Right renal pelvis (tissue), 4 donors: ENCODE measurements at places on chromosomes 5 and 9. TPM values are rescaled to one million over a fixed set of nuclear protein-coding genes. Genes with fewer than 3 reads are reported as not detected.

Gene DOLK
- 18.5 TPM for polyA plus RNA-seq

Gene TIFAB
- 0.27 TPM for polyA plus RNA-seq

Gene TMOD1
- polyA plus RNA-seq = 2.9 TPM

Gene NKD2
- polyA plus RNA-seq = 14.7 TPM

Gene SLCO6A1
- polyA plus RNA-seq = not detected

- peak; percentile 35 for DNase-seq
These were observed 15.4 kb downstream of the CCL28 start for GRCh38 chr5:43396762-43397304.

GRCh38 chr9:35905051-35905781 is 786 bp upstream of the HRCT1 start:
- DNase-seq = no peak

GRCh38 chr5:67681703-67682102 is 485.1 kb upstream of the CD180 start:
- no peak for DNase-seq

DNA sequence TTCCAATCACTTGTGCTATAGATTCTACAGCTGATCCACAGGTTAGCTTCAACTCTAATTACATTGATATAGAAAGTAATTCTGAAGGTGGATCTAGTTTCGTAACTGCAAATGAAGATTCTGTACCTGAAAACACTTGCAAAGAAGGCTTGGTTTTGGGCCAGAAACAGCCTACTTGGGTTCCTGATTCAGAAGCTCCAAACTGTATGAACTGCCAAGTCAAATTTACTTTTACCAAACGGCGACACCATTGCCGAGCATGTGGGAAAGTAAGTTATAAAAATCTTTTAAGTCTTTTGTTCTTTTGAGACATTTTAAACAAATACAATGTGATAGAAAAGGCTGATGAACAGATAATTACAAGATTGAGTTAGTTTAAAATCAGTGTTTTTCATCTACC is 30.9 kb downstream of the ZFYVE16 start:
- DNase-seq = no peak

GRCh38 chr5:21049901-21050300 is 1061.9 kb upstream of the CDH18 start:
- no peak for DNase-seq

GRCh38 chr5:115382989-115383388 is 86.5 kb upstream of the CCDC112 start:
- no peak for DNase-seq
